ENCODE measurements at places on chromosomes 12 and 14.
A peak's percentile ranks its signal among the peaks of the same experiment; 100 is the strongest.

DNA sequence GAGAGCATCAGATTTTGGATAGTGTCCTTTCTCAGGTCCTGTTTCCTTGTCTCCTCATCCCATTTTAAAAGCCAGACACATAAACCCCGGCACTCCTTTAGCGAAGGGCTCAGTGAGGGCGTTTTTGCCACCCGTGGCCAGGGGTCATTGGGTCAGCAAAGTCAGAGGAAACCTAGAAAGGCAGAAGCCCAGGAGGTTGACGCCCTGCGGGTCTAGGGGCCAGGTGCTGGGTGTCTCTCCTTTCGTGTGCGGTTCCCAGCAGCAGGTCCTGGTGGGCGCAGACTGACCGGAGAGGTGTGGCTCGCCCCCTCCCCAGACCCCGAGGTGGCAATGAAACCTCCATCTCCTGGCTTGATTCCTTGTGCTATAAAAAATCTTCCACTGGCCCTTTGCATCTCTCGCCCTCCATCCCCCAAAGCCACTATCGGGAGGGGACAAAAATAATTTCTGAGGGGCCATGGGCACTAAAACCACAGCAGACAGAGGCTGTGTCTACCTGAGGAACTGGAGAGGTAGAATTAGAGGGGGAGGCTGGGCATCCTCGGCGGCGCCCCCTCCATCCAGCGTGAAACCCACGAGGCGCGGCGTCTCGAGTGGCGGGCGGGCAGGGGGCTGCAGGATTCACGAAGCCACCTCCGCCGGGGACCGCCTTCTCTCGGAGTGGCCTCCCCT is 858 bp upstream of the FRMD6 start:
- DNase-seq, result no peak

- no peak for DNase-seq
These were observed 27.3 kb downstream of the SFSWAP start for GRCh38 chr12:131738196-131738595.

- DNase-seq, result no peak
These were observed 38.3 kb downstream of the PDE6H start for GRCh38 chr12:15011162-15011561.

GRCh38 chr14:93954900-93955849 is 21.2 kb downstream of the ASB2 start:
- no peak for DNase-seq

- DNase-seq, result no peak
These were observed 144.5 kb upstream of the PLEKHG7 start for GRCh38 chr12:92558215-92558773.

GRCh38 chr14:77609922-77610321 is 6.5 kb downstream of the SPTLC2 start:
- DNase-seq, result no peak

DNA sequence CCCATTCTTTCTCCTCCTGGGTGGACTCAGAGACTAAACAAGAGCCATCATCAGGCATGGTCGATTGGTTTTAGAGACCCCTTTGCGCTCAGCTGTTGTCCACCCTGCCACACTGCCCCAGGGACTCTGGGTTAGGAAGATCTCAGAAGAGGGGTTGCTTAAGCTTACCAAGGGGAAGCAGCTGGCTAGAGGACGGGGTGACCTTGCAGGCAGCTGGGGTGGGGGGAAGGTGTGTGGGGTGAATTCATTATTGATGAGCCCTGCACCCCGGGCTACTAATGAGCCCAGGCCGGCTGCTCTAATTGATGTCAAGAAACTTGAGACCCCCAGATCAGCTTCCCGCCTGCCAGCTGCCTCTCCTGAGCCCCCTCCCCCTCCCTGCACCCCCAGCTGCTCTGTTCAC is 8.7 kb upstream of the ZNF385A start:
- no peak for DNase-seq

- no peak for DNase-seq
These were observed 16.9 kb upstream of the TFCP2 start for GRCh38 chr12:51189790-51190355.

DNA sequence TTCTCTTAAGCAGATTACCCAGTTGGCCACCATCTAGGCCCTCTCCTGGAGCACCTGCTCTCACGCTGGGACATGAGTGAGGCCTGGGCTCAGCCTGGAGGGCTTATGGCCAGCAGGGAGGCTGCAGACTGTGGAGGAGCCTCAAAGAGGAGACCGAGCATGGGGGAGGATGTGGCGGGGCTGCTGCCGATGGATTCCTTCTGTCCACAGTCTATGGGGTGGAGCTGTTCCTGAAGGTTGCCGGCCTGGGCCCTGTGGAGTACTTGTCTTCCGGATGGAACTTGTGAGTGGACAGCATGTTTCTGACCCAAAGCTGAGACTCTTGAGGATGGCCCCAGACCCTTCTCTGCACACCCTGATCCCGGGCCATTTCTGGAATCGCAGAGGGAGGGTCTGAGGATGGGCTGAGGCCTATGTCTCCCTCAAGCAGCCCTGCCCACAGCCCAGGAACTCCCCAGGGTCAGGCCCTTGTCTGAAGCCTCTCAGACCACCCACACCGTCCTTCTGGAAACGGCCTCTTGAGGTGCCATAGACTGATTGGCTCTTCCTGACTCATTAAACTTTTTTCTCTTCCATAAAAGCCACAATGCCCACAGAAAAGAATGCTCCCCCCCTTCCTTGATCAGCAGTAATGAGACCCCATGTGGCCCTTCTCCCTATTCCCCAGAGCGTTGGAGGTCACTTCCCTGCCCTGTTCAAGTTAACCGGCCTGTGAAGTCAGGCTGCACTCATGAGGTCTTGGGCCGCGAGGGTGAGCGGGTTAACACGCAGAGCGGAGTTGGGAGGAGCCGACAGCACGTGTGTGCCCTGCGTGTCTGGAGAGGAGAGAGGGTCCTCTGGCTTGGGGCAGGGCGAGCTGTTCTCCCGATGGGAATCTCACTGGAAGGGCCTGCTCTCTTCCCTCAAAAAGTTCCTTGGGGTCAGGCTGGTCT is 49.0 kb downstream of the SLC8B1 start:
- no peak for DNase-seq

DNA sequence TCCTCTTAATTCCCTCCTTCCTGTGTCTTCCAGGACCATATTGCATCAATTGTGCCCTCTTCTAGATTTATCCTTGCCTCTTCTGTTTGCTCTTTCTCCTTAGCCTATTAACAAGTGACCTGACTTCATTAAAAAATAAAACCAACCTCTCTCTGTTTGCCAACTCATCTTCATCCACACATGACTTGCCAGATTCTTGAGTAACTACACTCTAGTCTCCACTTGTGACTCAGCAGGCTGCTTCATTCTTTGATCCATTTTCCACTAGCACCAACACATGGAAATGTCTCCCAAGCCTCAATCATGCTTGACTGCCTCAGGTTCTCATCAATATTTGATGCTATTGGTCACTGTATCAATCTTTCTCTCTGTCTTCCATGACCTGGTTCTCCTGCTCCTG is 492.4 kb upstream of the TMPO start:
- no peak for DNase-seq

- DNase-seq, result no peak
These were observed 2.0 kb downstream of the PHB2 start for GRCh38 chr12:6968426-6968825.

DNA sequence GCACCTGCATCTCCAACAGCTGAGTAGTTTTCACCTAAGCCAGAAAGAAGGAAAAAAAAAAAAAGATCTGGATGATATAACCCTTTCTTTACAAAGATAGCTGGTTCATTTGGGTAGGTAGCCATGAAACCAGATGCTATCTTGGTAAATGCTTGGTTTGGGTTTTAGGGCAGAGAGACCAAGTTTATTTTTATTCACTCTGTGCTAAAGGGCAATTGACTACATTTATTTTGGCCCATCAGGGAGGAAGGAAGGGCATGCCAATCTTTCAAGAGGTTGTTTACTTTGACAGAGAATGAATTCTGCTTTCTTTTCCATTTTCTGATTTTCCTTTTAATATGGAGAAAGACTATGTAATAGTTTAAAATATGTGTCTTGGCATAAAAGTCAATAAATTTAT is 91.0 kb downstream of the NTN4 start:
- no peak for DNase-seq

- DNase-seq, result no peak
These were observed 122.1 kb downstream of the SLC5A8 start for GRCh38 chr12:101087920-101088319.

- DNase-seq, result no peak
These were observed 939 bp downstream of the NPC2 start for GRCh38 chr14:74491956-74492775.

DNA sequence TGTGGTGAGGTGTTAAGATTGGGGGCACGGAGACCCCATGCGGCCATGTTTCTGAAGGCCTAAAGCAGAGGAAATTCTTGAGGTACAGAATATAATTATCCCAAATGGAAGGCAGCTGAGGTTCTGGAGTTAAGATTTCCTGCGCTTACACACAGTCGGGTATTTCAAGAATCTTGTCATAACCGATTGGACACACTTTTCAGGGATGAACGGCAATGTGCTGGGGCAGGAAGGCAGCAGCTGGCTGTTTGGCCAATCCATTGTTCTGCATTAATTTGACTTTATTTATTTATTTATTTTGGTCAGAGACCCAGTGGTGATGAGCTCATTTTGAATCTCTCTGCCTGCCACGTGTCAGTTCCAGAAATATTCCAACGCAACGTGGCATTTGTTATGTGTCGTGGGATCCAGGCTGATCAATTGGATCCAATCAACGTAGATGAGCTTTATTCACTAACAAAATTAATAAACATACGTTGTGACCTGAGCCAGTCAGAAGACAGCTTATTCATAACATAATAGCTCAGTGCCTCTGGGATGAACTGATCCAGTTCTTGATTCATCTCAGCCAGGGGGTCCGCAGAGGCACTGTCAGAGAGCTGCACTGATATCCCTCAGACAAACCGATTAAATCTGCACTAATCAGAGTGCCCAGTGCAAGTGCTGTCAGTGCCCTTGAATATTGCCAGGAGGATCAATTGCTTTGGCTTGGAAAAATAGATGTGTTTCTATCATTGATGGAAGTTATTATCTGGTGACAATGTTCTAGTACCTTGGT is 181.0 kb downstream of the KTN1 start:
- DNase-seq, result no peak

DNA sequence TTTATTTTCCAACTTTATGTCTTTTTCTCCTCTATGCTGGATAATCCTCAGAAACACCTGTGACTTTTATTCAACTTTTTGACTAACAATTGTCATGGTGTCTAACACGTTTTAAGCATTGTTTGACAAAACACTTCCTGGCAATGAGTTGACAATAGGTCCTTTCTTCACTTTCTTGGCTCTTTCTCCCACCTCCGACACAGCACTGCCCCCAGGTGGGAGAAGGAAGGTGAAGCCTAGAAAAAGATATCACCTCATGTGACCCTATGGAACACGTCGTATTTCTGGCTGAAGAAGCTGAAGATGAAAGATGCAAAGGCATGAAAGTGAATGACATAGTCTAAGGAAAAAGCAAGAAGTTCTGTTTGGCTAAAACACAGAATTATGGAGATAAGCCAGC is 430.0 kb downstream of the ETNK1 start:
- no peak for DNase-seq

- DNase-seq, result no peak
These were observed 19.0 kb upstream of the LTBP2 start for GRCh38 chr14:74630881-74631690.

- no peak for DNase-seq
These were observed 103.0 kb downstream of the NDUFA12 start for GRCh38 chr12:94900496-94900895.

GRCh38 chr12:60266381-60266852 is 670.6 kb downstream of the SLC16A7 start:
- DNase-seq, result peak; percentile 23
